ENCODE measurements at places on chromosomes 1 and 21.
A peak's percentile ranks its signal among the peaks of the same experiment; 100 is the strongest.

DNA sequence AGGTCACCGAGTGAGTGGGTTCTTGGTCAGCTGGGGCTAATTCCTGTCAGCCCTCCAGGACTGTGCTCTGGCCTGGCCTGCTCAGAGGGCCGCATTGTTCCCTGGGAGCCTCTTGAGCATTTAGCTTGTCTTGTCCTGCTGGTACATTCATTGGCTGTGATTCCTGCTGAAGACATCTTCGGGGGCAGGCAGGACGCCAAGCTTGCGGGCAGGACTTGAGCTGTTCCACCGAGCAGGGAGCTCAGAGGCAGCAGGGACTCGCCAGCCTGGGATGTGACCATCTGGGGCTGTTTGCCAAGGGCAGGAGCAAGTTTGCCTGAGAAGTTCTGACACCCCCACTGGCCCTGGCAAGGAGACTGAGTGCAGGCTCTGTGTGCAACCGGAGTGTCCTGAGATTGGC, 7.0 kb upstream of the SLC26A9 start:
- no peak for DNase-seq

GRCh38 chr1:3564921-3565831, 46.1 kb downstream of the MEGF6 start:
- peak; percentile 17 for DNase-seq

GRCh38 chr1:226512076-226512728, 36.4 kb upstream of the STUM start:
- no peak for DNase-seq

DNA sequence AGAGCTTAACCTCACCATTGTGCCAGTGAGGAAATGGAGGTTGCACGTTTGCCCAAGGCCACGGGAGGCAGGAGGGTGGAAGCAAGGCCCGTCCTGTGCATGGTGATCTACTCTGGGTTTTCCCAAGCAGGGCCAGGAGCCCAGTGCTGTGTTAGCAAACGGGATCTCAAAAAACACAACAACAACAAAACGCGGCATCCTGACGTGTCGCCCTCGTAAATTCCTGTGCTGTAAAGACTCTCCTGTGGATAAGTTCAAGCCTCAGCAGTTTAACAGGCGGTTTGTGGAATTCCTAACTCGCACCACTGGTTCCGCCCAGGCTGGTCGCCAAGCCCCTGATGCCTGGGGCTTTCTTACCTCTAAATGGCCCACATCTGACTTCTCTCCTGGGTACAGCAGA, 39.1 kb downstream of the TFF3 start:
- no peak for DNase-seq

- no peak for DNase-seq
Observed at GRCh38 chr1:10625076-10625475, 150.3 kb downstream of the PEX14 start.

GRCh38 chr1:89939059-89939570, 55.8 kb upstream of the ZNF326 start:
- DNase-seq, result peak; percentile 98

- no peak for DNase-seq
Observed at GRCh38 chr1:85462931-85463649, 1.9 kb downstream of the DDAH1 start.

GRCh38 chr1:219837274-219837993, 90.9 kb downstream of the SLC30A10 start:
- peak; percentile 82 for DNase-seq

- peak; percentile 47 for DNase-seq
Observed at GRCh38 chr1:205066141-205066818, 18.0 kb downstream of the TMEM81 start.

GRCh38 chr21:44903050-44903685, 17.5 kb downstream of the ITGB2 start:
- DNase-seq, result no peak

GRCh38 chr21:38810034-38810825, 4.5 kb downstream of the ETS2 start:
- no peak for DNase-seq

- DNase-seq, result no peak
Observed at GRCh38 chr1:226821719-226822085, 48.7 kb upstream of the PSEN2 start.

DNA sequence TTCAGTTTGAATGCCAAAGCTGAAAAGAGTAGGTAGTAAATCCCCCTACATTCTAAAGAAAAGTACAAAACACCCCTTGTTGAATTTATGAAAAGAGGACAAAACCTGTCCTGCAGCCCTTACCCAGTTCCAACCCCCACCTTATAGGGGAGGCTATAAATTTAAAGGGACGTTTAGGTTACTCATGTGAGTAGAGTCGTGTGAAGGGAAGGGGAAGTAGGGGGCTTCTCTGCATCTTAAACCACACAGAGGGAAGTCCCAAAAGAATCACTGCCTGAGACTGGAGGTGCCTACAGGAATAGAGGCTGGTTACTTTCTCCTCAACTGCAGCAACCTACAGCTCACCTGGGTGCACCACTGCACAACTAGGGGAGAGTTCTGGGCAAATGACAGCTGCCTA, 36.7 kb upstream of the KIRREL1 start:
- no peak for DNase-seq

DNA sequence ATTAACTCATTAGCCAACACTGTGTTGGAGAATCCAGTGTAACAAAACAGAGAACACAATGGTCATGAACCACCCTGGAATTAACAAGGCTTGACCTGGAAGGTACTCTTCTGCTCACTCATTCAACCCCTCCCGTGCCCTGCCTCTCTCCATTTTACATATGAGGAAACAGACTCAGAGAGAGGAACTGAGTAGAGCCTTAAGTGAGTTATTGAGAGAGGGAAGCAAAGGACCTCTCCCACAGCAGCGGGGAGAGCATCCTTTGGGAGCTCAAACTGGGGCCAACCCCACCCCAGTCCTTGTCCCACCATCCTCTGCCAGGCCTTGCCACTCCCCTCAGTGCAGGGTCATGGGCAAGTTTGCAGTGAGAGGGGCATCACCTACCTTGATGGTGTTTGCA, 1.4 kb downstream of the S100A12 start:
- DNase-seq, result no peak

- DNase-seq, result no peak
Observed at GRCh38 chr21:42311160-42311559, 4.0 kb downstream of the TFF3 start.

DNA sequence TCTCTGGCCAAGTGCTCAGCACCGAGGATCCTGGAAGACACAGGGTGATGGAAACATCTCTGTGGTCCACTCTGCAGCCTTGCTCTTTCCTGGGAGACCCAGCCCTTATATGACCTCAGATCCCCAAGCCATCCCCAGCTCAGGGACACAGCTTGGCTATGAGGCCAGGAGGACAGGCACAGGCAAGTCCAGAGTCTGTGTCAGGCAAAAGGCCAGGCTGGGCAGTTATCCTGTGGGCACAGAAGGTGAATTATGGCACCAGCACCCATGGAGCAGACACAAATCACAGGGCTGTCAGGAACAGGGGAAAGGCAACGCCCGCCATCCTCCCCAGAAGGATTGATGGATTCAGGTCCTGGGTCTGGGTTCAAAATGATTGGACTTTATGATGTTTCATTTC, 52.1 kb upstream of the SCMH1 start:
- no peak for DNase-seq

- no peak for DNase-seq
Observed at GRCh38 chr1:150777544-150777943, 12.0 kb upstream of the CTSS start.

GRCh38 chr1:57959531-57960241, 535.8 kb upstream of the DAB1 start:
- DNase-seq, result no peak

GRCh38 chr1:17991996-17992395, 115.6 kb upstream of the IGSF21 start:
- no peak for DNase-seq

- DNase-seq, result no peak
Observed at GRCh38 chr1:44040418-44040817, 9.2 kb upstream of the SLC6A9 start.

GRCh38 chr1:180392020-180392419, 110.4 kb downstream of the ACBD6 start:
- DNase-seq, result no peak

GRCh38 chr1:7497107-7497637, 273.9 kb upstream of the VAMP3 start:
- DNase-seq, result no peak

DNA sequence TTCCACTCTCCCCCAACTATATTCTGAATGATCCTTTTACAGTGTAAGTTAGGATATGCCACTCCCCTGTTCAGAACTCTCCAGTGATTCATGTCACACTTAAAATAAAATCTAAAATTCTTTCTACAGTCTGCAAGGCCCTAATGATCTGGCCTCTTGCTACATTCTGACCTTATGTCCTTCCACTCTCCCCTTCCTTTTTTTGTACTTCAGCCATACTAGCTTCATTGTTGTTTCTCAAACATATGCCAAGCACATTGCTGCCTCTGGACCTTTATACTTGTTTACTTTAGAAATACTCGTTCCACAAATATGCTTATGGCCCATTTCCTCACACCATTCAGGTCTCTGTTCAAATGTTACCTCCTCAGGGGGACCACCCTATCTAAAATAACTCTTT, 14.8 kb upstream of the PSMA5 start:
- DNase-seq, result no peak

DNA sequence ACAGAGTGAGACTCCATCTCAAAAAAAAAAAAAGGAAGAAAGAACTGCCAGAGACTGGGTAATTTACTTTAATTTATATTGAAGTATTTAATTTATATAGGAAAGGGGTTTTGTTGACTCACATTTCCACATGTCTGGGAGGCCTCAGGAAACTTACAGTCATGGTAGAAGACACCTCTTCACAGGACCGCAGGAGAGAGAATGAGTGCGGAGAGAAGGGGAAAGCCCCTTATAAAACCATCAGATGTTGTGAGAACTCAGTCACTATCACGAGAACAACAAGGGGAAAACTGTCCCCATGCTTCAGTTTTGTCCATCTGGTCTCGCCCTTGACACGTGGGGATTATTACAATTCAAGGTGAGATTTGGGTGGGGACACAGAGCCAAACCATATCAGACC, 25.8 kb upstream of the PPP1R8 start:
- no peak for DNase-seq

- DNase-seq, result no peak
Observed at GRCh38 chr1:106276871-106277270, 779.6 kb upstream of the PRMT6 start.

DNA sequence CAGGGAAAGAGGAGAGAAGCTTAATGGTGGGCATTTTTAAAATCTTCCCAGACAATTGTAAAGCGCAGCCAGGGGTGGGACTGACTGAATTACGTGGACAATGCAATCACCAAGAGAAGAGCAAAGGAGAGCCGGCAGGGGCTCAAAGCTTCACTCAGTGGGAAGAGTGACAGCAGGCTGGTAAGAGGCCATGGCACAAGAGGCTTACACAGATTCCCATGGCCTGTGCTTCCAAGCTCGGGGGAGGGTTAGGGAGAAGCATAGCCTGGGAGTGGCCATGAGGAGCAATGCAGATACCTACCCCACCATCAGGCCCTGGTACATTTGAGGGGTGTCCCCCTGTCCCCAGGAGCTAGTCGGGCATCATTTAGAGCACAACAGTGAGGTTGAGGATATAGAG, 27.1 kb upstream of the SEC16B start:
- DNase-seq, result no peak

DNA sequence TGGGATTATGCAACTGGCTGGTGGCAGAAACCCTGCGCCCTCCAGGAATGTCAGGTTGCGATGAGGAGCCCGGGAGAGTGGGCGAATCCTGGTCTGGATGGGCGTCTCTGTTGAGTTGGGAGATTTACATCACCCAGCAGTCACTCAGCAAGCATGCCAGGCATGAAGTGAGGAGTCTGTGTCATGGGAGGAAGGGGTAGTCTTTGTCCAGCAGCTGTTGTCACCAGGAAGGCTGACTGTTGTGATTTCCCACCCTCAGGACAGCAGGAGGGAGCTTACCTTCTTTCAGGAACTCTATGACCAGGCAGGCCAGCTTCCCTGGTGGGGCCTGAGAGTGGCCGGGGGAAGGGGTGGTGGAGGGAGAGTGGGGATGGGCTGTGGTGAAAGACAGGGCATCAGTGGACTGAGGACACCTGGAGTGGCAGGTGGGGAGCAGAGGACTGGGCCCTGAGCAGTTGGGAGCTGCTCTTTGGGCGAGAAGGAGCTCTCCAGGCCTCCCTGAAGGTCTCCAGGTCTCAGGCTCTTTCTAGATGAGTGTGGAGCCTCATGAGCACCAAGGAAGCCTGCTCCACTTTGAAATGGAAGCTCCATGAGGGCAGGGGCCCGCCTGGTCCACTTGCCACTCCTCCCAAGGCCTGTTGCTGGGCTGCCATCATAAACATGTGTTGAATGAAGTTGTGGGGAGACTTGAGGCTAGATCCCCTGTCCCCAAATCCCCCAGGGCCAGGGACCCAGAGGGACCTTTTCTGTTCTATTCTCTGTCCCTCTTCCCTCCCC, 21.3 kb upstream of the PKP1 start:
- DNase-seq, result no peak

DNA sequence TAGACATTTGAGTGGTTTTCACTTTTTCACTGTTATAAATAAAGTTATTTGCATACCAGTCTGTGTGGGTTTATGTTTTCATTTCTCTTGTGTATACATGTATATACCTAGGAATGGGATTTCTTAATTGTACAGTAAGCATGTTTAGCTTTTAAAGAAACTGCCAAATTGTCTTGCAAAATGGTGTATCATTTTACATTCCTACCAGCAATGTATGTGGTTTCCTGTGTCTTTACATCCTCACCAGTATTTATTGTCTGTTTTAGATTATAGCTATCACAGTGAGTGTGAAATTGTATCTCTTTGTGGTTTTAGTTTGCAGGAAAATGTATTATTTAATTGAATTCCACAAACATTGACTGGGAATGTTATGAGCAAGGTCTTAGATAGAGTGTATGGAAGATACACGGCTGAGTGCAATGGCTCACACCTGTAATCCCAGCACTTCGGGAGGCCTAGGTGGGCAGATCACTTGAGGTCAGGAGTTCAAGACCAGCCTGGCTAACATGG, 57.3 kb downstream of the MACF1 start:
- DNase-seq, result no peak

DNA sequence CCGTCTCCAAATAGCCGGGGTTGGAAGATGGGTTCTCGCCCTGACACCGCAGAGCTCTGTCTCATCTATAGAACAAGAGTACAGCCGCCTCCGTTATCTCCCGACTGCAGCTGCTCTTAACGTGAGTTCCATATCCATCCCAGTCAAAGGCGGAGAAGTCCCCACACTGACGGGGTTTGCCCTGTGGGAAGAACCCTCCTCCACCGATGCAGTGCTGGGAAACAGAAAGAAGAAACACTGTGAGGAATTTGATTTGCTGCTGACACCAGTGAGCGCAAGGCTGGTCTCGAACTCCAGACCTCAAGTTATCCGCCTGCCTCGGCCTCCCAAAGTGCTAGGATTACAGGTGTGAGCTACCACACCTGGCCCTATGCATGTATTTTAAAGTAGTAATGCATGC, 9.5 kb downstream of the ITLN2 start:
- no peak for DNase-seq

GRCh38 chr1:111843177-111843576, 87.5 kb downstream of the DDX20 start:
- no peak for DNase-seq

Data from SK-MEL-5 (cell line).